ENCODE measurements at places on chromosomes 6 and 20.

DNA sequence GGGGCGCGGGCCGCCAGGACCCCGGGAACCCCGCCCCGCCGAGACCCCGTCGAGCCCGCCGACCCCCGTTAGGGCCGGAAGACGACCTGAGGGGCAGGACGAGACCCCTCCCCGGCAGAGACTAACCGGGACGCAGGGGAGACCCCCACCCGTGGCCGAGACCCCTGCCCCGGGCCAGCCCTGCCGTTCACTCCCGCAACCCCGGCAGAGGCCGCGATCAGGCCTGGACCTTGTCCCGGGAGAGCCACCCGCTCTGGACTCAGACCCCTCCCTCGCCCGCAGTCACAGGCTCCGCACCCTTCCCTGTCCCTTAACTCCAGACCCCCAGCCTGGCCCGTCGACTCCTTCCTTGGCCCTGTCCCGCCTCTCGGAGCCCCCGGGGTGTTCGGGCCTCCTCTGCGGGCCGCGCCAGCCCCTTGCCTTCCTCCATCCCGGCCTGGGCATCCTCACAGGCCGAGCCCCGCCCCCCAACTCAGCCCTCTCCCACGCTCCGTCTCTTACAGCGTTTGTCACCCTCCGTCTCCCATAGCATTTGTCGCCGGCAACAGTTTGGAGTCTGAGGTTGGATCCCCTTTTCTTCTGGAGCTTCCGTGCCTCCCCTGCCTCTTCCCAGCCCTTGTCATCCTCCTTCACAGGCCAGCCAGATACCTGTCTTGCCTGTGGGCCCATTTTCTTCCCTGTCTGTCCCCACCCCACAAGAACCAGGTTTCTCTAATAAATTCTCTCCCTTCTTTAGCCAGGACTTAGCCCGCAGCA, 569 bp downstream of the TCEA2 start:
- DNase-seq = peak; percentile 62

GRCh38 chr6:75532521-75532920, 38.9 kb upstream of the FILIP1 start:
- DNase-seq = no peak

DNA sequence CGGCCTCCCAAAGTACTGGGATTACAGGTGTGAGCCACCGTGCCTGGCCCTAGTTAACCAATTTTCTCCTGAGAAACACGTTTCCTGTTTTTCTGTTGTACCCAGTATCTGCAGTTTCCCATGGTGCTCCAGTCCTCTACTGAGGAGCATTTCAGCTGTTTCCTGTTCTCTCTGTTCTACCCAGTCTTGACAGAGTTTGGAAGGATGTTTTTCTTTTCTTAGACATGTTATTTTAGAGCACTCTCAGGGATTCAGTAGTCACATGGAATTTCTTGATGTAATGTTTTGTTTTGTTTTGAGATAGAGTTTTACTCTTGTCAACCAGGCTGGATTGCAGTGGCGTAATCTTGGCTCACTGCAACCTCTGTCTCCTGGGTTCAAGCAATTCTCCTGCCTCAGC, 129.8 kb upstream of the TIAM2 start:
- no peak for DNase-seq

GRCh38 chr6:45504947-45505346, 127.2 kb upstream of the SUPT3H start:
- no peak for DNase-seq

DNA sequence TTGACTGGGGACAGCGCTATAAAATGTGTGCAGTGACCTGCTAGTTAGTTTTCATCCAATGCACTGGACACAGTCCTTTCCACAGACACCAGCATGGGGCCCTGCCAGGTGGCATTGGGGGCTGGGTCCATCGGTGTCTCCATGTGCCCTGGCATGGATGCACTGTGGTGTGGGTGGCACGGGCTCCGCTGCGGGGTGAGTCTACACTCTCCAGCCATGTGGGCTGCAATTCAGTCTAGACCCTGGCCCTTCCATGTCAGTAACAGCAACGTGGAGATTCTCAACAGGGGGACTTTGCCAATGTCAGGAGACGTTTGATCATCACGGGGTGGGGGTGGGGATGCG, 100.0 kb downstream of the RAMACL start:
- DNase-seq = no peak

DNA sequence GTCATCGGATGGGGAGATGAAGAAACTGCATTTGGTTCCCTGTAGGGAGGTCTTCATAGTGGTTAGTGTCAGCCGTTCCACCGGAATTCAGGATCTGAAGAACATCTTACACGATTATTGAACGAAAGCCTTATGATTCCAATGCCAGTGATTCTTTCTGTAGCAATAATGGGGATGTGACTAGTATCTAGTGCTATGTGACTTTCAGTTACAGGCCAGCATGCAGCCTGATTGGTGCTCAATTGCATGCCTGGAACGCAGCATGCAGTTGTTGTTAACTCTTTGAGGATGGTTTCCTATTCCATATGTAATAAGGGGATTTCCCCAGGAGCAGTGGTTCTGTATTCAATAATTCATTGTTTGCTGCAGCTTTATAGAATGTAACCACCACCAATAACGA, 71.6 kb upstream of the SLC22A1 start:
- DNase-seq = no peak

GRCh38 chr6:36149476-36149875, 19.2 kb downstream of the MAPK13 start:
- DNase-seq = no peak

DNA sequence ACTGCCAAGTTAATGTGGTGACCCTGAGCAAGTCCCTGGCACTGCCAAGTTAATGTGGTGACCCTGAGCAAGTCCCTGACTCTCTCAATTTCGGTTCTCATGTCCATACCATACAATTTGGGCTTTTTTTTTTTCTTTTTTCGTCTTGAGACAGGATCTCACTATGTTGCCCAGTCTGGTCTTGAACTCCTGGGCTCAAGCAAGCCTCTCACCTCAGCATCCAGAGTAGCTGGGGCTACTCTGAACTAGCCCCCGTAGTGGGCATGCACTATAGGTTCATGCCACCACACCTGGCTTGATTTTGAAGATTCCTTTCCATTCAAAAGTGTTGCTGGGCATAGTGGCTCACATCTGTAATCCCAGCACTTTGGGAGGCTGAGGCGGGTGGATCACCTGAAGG, 100.0 kb upstream of the FOXP4 start:
- no peak for DNase-seq

DNA sequence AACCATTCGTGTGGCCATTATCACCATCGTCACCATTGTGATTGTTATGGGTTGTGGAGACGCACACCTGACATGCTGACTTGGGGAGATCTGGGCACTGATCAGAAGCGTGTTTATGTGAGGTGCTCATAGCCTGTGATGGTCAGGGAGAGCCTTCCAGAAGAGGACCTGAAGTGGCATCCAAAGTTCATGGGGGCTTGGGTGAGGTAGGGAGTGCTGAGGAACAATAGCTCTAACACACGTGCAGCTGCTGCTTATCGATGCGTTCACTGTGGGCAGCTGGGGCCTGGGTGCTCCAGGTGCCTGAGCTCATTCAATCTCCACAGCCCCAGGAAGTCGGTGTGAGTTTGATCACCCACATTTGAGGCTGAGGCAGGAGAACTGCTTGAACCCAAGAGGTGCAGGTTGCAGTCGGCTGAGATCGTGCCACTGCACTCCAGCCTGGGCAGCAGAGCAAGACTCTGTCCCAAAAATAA, 227.3 kb downstream of the PREX1 start:
- DNase-seq = no peak

DNA sequence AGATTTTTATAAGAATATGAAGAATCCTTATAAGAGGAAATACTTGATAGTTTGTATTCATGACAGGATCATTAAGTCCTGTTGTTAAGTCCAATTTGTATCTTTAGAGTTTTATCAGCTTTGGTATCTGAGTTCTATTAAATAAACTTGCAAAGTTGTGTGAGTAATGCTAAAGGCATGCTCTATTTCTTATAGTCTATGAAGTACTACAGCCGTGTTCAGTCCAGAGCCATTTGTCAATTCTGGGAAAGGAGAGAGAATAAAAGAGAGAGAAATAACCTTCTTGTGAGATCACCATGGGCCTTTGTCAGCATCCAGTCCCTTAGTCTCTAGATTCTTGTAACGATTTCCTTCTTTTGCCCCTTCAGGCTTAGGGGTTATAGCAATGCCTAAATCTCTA, 181.2 kb upstream of the POU3F2 start:
- DNase-seq = no peak

- DNase-seq = no peak
These were observed 175.7 kb downstream of the ALDH8A1 start for GRCh38 chr6:134774201-134774638.

DNA sequence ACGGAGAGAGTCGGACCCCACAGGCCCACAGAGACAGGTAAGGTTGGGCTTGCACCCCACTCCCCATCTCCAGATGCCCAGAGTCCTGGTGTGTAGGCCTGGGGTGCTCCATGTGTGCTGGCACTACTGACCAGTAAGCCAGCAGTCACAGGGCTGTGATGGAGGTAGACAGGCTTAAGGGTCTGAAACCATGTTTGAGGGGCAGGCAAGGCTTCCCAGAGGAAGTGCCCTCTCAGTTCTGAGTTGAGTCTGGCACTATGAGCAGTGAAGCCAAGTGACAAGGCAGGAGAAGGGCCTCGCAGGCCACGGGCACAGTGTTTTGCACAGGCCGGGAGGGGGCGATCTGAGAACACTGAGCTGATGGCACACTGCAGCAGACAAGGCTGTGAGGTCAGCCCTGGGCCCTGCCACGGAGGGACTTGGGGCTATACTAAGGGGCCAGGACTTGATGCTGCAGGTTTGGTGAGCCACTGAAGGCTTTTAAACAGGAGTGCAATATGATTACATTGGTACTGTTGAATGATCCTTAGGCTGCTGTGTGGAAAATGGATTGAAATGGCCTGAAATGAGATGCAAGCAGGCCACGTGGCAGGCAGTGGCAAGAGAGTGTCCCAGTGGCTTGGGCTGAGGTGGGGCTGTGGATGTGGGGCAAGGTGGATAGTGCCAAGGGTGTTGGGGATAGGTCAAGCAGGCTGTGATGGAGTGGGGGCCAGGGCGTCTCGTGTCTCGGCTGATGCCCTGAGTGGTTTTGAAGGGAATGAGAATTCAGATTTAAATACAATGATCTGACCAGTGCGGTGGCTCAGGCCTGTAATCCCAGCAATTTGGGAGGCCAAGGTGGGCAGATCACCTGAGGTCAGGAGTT, 20.3 kb downstream of the TTBK1 start:
- DNase-seq = peak; percentile 81

- no peak for DNase-seq
These were observed 55.9 kb downstream of the STXBP5 start for GRCh38 chr6:147260091-147260490.

DNA sequence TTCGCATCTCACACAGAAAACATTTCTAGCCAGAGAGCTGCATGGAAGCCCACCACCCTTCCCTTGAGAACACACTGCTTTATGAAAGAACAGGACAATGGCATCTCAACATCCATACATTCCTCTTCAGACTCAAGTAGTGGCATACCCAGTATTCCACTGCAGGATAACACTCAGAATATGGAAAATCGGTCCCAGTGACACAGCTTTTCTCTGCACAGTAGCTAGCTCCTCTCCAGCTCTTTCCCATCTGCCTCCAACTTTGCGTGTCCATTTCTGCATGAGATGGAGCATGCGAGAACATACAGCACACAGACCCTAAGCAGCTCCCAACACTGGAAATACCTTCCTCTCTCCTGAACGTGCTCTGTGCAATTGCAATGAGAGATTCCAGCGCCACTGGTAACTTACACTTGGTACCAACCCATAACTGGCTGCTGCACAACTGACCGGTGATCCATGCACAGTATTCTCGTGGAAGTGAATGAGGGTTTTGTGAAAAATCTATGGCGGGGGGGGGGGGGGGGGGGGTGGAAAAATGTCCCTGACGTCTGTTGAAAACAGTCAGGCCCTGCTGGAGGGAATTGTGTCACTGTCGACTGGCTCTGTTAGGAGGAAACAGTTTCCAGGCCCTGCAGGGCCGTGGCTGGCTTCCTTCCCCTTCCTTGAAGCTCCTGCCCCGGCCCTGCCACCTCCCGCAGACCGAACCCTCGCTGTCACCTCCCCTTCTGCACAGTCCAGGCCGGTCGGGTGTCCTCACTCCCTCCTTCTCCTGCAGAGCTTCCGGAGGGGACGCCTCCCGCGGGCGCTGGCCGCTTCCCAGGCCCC, 265.9 kb upstream of the QKI start:
- DNase-seq = no peak

DNA sequence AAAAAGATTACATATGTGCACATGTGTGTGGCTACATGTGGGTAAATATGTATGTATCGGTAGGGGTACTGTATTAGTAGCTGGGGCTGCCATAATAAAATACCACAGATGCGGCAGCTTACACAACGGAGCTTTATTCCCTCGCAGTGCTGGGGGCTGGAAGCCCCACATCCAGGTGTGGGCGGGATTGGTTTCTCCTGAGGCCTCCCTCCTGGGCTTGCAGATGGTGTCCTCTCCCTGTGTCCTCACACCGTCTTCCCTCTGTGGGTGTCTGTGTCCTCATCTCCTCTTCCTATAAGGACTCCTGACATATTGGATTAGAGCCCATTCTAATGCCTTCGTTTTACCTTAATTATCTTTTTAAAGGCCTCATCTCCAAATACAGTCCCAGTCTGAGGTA, 97.7 kb downstream of the LY86 start:
- DNase-seq = no peak

- DNase-seq = no peak
These were observed 30.5 kb downstream of the CDKAL1 start for GRCh38 chr6:20564777-20565176.

DNA sequence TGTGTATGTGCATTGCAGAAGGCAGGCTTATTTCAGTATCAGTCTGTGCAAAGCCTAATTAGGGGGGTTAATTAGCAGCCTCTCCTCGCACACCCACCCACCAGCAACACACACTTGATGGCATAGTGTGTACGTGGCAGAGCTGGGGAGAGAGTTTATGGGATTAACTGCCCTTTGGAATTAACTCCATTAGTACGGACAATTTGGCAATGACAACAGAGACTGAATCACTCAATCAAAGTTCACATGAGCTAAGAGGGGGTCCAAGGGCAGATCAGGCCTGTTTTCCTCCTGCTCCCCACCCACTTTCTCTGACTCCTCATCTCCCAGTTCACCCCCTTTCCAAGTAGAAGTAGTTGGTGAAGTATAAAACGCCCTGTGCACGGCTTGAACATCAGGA, 69.5 kb downstream of the LRFN2 start:
- no peak for DNase-seq

- DNase-seq = no peak
These were observed 509.6 kb downstream of the PRKN start for GRCh38 chr6:162217811-162218493.

- DNase-seq = peak; percentile 84
These were observed 4.1 kb upstream of the BNIP5 start for GRCh38 chr6:36340618-36341454.

DNA sequence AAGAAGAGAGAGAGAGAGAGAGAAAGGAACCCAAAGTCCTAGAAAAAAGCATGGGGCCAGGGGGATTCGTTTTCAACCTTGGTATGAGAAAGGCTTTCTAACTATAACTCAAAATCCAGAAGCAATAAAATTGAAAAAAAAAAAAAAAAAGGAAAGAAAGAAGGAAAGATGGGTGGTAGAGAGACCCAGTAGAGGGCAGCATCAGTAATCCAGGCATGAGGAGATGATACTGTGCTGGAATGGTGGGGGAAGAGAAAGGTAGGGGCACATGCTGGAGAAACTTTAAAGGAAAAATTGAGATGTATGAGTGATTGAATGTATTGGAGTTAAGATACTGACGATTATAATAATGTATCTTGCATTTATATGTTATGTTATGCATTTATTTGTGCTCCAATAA, 1040.7 kb upstream of the FLRT3 start:
- no peak for DNase-seq
